ENCODE measurements at places on chromosomes 1 and 21.

GRCh38 chr1:218247339-218247738, 37.8 kb upstream of the RRP15 start:
- DNase-seq = no peak

DNA sequence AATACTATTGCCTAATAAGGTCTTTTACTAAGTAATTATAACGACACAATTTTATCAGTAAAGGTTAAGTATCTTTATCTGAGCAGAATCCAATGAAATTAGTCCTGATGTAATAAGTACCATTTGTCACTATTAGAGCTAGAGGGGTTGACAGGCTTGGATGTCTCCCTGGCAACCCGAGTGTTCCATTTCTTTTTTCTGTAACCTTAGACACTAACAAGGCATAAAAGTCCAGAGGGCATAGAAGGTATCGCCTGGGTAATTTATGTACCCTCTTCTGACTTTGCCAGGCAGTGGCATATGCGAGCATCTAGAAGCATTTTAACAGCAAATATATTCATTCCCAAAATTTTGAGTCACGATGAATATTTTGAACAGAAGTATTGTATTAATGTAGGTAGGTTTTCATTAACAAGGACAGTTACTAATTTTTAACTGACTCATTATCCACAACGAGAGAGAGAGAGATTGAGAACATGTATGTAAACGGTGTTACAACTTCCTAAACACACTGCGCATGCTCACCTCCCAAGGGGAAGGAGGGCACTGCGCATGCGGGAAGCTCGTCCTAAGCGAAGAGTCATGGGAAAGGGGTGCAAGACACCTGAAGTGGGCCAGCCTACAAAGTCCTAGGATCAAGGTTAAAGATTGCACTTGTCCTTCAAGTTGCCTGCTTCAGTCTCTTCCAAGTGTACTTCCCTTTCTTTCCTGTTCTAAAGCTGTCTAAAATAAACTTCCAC, 423.9 kb downstream of the DSCAM start:
- no peak for DNase-seq

GRCh38 chr1:27713869-27714513, 11.8 kb upstream of the FAM76A start:
- DNase-seq = no peak

DNA sequence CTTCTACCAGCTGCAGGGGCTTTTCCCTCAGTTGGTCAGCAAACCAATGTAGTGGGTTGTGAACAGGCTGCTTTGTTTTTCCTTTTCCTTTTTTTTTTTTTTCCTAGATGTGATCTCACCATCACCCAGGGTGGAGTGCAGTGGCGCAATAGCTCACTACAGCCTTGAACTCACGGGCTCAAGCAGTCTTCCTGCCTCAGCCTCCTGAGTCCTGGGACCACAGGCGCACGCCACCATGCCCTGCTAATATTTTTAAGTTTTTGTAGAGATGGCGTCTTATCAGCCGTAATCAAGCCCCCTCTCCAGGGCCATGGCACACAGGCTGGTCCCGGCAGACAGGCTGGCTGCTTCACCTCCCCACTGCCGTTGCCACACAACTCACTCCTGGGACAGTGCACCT, 3.4 kb upstream of the TRIM11 start:
- no peak for DNase-seq

DNA sequence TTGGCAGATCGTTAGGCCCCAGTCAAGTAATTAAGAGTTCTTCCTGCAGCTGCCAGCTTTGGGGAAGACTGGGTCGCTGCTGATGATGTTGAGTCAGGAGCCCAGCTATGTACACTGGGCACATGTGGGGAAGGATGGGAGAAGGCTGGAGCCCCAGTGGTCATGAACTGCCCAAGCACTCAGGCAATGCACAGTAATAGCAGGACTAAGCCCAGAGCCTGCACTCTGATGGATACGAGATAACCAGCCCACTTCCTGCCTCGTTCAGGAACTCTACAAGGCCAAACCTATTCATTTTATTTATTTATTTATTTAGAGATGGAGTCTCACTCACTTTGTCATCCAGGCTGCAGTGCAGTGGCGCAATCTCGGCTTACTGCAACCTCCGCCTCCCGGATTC, 81.1 kb upstream of the BTG3 start:
- no peak for DNase-seq

- DNase-seq = peak; percentile 75
These were observed 1.2 kb upstream of the LUZP1 start for GRCh38 chr1:23169727-23170335.

GRCh38 chr21:44750675-44751025, 39.3 kb upstream of the TSPEAR start:
- DNase-seq = no peak
